ENCODE measurements at places on chromosomes 11 and 22.

- DNase-seq: no peak
Measured at GRCh38 chr22:24178502-24179440, 2.5 kb upstream of the SUSD2 start.

DNA sequence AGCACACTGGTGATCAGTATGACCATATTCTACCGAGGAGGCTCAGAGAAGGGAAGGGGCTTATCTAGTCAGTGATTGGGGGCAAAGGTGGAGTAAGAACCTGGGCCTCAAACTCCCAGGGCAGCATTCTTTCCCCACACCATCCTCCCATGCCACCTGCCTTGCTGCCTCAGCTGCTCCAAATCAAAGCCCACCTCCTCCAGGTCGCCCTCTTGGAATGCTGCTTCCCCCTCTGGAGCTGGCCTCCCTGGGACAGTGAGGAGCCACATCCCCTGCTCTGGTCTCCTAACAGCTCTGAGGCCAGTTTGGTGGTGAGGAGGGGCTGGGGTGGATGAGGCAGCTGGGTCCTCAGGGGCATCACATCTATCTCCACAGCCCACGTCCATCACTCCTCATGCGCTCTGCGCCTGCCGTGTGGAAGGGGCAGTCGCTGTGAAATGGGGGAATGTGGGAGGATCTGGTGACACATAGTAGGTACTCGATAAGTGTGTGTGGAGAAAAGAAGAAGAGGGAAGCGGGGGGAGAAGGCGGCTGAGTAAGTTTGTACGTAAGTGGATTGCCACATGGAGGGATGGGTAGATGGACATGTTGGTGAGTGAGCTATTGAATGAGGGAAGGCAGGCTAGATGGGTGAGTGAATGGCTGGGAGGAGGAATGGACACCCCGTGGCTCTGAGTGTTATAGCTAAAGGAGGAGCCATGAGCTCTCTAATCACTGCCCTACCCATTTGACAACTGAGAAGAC, 16.1 kb upstream of the ARHGEF17 start:
- DNase-seq: no peak

GRCh38 chr11:128517451-128518230, 69.7 kb downstream of the ETS1 start:
- DNase-seq: no peak

DNA sequence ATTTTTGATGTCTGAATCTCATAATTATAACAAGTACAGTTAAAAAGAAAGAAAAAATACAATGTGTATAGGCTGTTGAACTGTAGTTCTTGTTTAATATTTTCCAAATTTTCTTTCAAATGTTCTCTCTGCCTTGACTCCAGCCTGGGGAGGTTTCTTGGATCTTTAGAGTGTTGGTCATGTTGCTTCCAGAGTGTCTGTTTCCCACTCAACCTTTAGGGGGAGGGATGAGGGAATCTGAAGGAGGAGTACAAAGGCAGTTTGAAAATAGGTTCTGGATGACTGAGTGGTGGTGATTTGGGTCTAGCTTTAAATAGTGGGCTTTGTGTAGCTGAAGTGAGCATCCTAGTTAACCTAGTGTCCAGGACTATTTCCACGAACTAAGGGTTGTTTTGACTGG, 2.0 kb downstream of the CTNND1 start:
- DNase-seq: no peak

DNA sequence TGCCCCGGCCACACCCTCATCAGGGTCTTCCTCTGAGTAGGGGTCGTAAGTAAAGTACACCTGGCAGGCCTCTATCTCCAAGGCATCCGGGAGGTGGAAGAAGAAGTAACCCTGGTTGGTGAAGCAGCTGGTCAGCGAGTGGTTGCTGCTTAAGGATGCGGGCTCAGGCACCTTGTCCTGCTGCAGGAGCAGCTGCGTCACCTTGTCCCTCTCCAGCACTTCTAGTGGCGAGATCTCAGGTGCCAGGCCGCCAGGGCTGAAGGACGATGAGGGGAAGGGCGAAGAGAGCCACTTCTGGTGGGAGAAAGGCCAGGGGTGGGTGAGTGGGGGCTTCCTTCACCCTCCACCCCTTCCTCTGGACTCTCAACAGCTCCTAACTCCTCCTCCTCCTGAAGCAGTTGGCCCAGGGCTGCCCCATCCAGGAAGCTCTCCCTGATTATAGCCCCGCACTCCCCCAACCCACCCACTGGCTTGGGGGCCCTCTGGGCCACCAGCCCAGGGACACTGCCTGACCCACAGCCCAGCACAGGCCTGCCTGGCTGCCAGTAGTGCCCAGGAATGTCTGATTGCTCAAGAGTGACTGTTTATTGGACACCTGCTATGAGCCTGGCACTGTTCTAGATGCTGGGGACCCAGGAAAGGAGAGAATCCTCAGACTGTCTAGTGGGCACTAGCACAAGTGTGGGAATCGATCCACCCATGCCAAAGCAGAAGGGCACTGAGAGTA, 19.2 kb upstream of the TMPRSS6 start:
- no peak for DNase-seq

GRCh38 chr11:498297-499181, 8.5 kb downstream of the RNH1 start:
- DNase-seq: no peak

GRCh38 chr11:127474766-127475165, 474.2 kb upstream of the KIRREL3 start:
- no peak for DNase-seq

DNA sequence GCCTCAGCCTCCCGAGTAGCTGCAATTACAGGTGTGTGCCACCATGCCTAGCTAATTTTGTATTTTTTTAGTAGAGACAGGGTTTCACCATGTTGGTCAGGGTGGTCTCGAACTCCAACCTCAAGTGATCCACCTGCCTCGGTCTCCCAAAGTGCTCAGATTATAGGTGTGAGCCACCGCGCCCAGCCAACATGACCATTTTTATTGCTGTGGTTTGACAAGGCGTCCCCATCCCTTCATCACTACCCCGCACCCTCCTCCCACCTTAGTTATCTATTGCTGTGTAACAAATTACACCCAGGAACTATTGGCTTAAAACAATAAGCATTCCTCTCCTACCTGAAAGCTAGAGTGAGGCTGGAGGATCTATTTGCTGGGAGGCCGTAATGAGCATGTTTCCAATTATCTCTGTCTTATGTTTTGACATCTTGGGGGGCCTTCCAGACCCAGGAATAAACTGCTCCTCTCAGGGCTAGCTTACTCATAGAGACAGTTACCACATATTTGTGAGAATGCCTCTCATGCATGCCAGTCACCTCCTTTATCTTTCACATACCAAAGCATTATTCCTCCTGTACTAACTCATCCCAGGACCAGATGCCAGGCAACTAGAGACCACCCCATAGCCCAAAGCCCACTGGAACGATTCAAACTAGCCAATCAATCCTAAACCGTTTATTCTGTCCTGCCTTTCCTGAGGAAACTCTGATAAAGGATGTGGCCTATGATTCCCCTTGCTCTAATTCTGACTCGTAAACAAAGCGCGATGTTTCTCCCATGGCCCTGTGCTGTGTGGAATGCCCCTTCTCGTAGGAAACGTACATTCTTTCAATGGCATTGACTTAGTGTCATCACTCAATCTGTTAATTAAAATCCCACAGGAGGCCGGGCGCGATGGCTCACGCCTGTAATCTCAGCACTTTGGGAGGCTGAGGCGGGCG, 19.4 kb downstream of the SNU13 start:
- DNase-seq: no peak

All from amygdala (tissue), 56 donors.